Adrenal gland (tissue), 19 donors: ENCODE measurements at places on chromosomes 6 and 20. TPM values are rescaled to one million over a fixed set of nuclear protein-coding genes. Genes with fewer than 3 reads are reported as not detected.

PCSK2 gene
- total RNA-seq: 1.2 TPM

TGM6 gene
- not detected for total RNA-seq

ELOVL4 gene
- total RNA-seq: 0.29 TPM

EYA2 gene
- 1.1 TPM for total RNA-seq

NR2E1 gene
- total RNA-seq: 0.20 TPM

HTR1E gene
- not detected for total RNA-seq
